SJSA1 (cell line): ENCODE measurements at places on chromosomes 7 and 10.
A peak's percentile ranks its signal among the peaks of the same experiment; 100 is the strongest.

GRCh38 chr10:93707623-93708022 is 5.2 kb upstream of the FRA10AC1 start:
- no peak for DNase-seq

GRCh38 chr10:69639291-69640195 is 9.5 kb downstream of the FAM241B start:
- DNase-seq = peak; percentile 44

- no peak for DNase-seq
These were observed 12.7 kb upstream of the GJD4 start for GRCh38 chr10:35592441-35592840.

DNA sequence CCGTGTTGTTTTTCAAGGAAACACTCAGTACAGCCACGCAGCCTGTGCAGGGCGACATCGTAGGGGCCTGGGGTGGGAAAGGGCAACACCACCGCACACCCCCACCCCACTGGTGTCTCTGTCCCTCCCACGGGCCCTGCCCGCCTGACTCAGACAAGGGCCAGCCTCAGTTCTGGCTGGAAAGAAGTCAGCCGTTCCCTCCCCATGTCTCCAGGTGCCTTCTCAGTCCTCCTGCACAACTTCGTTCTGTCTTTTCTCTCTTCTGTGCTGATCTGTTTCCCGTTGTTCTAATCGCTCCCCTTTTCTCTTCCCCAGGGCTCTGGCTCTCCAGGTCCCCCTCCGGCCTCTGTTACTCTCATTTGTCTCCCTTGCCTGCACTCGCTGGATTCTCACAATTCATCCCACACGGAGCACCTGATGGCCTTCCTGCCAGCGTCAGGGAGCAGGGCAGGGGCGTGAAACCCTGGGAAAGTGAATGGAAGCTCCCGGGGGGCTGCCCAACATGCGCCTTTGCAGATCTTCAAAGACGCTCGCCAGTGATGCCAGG is 97.7 kb downstream of the WDR37 start:
- peak; percentile 25 for DNase-seq

DNA sequence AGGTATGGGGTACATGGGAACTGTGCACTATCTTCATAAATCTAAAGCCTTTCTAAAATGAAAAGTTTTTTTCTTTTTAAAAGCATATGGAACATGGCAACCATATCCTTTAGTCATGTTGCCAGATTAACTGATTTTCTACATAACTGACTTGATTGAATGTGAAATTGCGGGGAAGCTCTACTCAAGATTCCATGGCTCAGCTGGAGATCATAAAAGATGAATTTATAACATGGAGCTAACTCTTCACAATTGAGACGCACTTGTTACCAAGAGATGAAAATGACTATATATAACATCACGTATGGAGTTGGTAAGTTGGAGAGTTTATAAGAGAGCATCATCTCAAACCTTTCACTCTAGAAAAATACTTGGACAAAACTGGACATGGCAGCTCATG is 190.2 kb upstream of the MYO3A start:
- DNase-seq = no peak

- no peak for DNase-seq
These were observed 34.8 kb upstream of the SMARCD3 start for GRCh38 chr7:151283302-151283701.

GRCh38 chr10:102003541-102003940 is 52.4 kb downstream of the ARMH3 start:
- no peak for DNase-seq

GRCh38 chr7:115097175-115097671 is 175.3 kb downstream of the MDFIC start:
- peak; percentile 46 for DNase-seq
